ENCODE measurements at places on chromosomes 7 and 10.

DNA sequence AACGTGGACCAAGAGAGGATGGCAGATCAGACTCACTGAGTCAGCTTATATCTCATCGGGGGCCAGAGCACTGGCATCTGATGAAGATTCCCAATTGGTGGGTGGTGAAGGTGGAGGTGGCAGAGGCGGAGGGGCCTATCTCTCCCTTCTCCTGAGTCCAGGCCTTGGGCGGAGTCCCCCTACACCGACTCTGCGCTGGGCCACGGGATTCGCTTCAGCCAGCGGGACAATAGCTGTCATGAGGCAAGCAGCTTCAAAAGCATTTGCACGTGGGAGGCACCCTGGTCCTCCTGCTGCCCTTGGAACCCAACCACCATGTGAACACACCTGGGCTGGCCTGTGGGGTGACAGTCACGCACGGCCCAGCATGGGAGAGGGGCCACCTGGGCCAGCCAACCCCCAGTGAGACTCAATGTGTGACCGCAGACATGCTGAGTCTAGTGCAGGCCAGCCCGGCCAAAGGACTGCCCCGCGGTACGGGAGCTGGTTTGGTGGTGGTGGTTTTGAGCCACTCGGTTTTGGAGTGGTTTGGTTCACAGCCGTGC, 466.8 kb upstream of the FOXK1 start:
- no peak for DNase-seq

DNA sequence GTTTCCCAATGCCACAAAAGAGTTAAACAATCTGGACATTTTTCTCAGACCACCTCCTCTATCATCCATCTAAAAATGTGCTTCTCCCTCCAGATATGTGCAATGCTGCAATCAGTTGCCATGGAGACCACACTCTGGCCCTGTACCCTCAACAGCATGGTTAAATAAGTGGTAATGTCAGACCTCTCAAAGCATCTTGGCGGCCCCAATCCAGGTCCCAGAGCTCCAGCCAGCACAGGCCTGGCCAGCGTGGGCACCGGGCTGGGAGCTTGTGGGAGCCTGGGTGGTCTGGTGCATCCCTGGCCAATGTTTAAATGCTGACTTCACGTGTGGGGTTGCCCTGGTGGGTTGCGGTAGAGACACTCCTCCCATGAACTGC, 362.9 kb upstream of the ZNF32 start:
- no peak for DNase-seq

- DNase-seq, result no peak
Observed at GRCh38 chr7:71173955-71174354, 42.0 kb downstream of the GALNT17 start.

- no peak for DNase-seq
Observed at GRCh38 chr7:18053177-18053928, 25.7 kb upstream of the PRPS1L1 start.

GRCh38 chr7:43307522-43307921, 195.1 kb downstream of the HECW1 start:
- no peak for DNase-seq

- DNase-seq, result no peak
Observed at GRCh38 chr7:142352543-142352942, 94.7 kb upstream of the PRSS58 start.

DNA sequence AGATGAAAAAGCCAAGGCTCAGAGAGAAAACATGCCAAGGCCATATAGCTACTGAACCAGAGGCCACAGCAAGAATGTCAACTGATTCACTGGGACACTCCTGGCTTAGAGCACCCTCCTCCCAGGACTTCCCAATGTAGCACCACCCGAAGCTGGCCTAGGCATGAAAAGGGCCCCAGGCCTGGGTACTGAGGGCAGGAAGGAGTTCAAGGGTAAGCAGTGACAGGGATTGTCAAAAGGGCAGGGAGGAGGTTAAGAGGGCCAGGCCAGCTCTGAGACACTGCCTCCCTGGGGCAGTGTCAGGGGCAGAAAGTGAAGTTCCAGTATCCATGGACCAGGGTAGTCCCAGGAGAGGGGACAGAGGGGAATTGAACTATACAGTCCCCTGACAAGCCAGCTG, 57.8 kb downstream of the FRMPD2 start:
- no peak for DNase-seq

DNA sequence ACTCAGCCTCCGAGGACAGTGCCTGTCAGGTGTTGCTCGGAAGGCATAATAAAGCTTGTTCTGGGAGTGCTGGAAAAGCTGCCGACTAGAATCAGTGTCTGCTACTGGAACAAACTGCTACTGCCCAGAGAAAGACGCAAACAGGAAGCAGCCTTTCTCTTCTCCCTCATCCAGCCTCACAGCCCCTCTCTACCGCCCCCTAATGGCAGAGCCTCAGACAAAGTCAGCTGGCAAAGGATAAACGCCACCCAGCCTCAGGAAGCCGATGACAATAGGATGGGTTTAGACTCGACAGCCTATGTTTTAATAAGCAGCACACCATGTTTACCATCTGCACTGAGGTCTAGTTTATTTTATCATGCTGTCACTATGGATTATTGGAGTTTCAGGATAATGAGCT, 169.5 kb upstream of the LYZL1 start:
- DNase-seq, result no peak

DNA sequence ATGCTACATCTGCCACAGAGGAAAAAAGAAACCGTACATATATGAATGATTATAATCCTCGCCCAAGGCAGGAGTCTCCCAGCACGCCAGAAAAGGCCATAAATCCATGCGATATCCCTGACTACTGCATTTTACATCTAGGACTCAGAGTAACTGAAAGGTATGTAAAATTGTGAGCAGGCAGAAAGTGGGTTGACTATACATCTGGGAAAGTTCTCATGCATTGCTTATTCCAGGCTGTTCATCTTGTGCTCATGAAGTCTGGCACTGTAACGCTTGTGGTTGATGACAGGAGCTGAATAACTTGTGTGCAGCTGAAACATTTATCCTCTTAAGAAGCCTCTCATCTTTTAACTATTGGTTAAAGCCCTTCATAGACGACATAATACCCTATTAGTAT, 193.4 kb upstream of the STEAP4 start:
- DNase-seq, result no peak

DNA sequence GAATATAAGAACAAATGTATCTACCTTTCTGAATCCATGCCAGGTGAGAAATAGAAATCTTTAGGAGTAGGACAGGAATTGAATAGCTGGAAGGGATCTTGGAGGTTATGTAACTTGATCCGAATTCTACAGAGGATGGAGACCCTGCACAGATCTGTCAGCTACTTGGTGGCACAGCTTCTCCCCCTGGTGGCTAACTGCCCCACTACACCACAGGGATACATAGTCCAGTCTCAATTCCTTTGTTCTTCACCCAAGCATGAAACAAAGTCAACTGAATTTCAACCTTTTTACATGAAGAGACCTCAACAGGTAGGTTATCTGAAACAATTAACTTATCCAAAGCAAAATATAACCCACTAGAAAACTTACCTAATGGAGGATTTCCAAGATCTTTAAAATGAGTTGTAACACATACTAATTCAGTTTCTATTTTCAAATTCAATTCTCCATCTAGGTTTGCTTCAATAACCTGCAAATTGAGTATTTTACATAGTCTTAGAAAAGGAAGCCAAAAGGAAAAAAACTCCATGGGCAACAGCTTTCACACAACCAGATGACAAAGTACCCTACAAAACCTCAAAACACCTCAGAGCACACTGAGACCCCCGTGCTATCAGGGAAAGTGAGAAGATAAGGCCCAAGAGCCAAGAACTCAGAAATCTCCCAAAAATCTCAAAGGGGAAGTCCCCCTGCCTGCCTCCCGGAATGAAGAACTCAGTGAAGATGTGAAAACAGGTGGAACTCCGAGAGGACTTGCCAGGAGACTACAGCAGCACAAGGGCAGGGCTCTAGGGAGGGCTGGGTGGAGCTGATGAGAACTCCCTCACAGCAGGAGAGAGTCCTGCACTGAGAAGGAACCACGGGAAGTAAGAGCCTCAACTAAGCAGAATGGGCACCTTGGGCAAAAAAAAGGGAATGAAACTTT, 10.3 kb downstream of the HUS1 start:
- DNase-seq, result no peak

DNA sequence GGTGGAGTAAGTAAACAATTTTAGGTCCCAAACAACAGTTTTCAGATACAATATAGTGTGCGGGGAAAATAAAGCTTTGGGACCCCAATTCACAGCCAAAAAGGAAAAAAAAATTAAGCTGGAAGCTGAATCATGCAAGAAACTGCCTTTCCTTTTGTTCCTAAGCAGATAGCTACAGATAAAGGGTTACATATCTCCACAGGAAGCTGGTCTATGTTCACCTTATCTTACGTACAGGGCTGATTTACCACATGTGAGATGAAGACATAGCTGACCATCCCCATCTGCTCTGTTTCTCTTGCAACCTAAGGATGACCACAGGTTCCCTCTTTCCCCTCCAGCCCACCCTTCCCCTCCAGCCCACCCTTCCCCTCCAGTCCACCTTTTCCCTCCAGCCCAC, 14.2 kb upstream of the PFKP start:
- no peak for DNase-seq

DNA sequence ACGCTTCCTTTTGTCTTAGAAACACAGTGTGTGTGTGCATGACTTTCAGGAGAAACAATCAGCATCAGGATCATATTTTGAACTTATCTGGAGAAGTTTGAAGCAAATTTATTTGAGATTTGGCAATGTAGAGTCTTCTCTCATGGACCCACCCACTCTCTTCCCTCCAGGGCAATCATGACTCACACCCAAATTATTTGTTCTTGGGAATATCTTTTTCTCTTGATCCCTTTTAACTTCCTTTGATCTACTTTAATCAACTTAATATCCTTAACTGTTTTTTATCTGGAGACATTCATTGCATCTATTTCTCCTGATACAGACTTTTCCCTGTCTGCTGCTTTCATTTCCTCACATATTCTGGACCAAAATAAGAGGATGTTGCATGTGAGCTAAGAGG, 1174.3 kb downstream of the GATA3 start:
- no peak for DNase-seq

- DNase-seq, result no peak
Observed at GRCh38 chr10:22322641-22323160, 1.8 kb downstream of the BMI1 start.

- DNase-seq, result no peak
Observed at GRCh38 chr7:85508642-85509410, 322.0 kb upstream of the SEMA3D start.

DNA sequence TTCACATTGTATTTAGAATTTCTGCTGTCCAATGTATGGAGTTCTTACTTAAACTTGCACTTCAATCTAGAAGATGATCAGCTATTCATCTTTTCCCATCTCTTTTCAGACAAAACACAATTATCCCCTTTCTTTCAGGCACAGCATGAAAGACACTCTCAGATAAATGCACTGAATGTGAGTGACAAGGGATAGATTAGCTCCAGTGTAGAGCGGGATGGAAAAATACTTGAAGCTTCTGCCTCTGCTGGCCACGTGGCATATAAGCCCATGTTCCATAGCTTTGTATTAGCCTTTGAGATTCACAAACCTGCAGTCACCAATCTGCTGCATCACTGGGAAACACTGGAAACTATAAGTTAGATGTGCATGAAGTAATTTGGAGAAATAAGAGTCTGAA, 162.2 kb upstream of the FAM3C start:
- DNase-seq, result no peak

- DNase-seq, result no peak
Observed at GRCh38 chr10:79219322-79219957, 127.8 kb upstream of the PPIF start.

GRCh38 chr10:17685233-17685840, 41.4 kb downstream of the STAM start:
- no peak for DNase-seq

GRCh38 chr10:95181726-95182125, 12.3 kb upstream of the ACSM6 start:
- DNase-seq, result no peak

- no peak for DNase-seq
Observed at GRCh38 chr7:20365486-20365885, 34.8 kb downstream of the ITGB8 start.

GRCh38 chr10:3886641-3887251, 101.7 kb upstream of the KLF6 start:
- peak; percentile 47 for DNase-seq

- DNase-seq, result no peak
Observed at GRCh38 chr7:16471933-16472332, 6.4 kb upstream of the SOSTDC1 start.

DNA sequence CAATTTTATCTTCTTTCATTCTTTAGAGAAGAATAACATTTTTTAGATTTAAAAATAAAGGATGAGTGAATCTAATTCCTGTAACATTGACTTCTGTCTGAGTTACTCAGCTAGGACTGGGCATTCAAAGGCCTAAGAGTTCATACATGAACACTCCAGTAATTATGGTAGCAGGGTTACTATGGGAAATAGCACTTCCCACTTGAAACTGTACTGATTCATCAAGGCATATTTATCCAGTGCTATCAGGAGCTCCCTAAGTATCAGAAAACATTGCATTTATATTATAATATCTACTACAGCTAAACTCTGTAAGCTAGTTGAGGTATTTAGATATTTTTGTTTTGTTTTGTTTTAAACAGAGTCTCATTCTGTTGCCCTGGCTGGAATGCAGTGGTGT, 41.8 kb downstream of the NDUFB2 start:
- DNase-seq, result no peak

DNA sequence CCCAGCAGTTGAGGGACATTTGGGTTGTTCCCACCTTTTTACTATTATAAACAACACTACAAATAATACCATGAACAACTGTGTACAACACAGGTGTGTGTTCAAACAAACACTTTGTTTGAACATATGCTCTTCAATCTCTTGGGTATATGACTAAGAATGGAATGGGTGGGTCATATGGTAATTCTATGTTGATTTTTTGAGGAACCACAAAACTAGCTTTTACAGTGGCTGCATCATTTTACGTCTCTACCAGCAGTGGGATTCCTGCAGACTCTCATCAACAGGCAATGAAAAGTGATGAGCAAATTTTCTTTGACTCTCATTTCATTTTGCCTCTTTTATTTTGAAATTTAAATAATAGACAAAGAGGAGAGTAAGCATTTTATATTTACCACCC, 116.9 kb upstream of the KLF14 start:
- DNase-seq, result no peak

DNA sequence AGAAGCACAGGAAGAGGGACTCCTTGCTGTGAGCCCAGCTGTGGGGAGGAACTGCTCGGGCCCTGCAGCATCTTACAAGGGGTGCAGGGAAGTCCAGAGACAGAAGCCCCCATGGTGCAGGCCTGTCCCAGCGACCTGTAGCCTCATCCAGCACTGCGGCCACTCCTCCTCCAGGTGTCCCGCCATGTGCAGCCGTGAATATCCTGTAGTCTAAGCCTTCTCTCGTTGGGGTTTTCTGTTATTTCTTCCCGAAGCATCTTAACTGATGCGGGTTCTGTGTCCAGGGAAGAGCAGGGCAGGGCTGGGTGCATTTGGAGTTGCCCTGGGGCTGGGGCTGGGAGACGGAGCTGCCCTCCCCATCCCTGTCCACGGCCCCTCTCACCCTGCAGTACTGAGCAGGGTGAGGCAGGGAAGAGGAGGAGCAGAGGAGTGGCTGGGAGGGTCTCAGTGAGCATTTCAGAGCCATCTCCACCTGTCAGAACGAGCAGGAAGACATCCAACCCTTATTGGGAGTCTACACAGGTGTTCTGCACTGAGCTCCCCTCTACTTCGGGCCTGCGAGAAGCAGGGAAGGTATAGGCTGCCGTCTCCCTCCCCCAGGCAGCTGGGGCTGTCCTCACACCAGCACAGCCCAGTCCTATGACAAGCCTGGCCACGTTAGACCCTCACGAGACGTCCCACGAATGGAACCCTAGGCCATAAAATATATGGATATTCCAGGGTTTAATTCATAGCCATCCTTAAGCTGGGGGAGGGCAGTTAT, 494.5 kb downstream of the DNAJB6 start:
- no peak for DNase-seq
